ENCODE measurements at places on chromosomes 6 and 20.

- DNase-seq = no peak
Observed at GRCh38 chr6:135182071-135183001, 1.2 kb downstream of the MYB start.

DNA sequence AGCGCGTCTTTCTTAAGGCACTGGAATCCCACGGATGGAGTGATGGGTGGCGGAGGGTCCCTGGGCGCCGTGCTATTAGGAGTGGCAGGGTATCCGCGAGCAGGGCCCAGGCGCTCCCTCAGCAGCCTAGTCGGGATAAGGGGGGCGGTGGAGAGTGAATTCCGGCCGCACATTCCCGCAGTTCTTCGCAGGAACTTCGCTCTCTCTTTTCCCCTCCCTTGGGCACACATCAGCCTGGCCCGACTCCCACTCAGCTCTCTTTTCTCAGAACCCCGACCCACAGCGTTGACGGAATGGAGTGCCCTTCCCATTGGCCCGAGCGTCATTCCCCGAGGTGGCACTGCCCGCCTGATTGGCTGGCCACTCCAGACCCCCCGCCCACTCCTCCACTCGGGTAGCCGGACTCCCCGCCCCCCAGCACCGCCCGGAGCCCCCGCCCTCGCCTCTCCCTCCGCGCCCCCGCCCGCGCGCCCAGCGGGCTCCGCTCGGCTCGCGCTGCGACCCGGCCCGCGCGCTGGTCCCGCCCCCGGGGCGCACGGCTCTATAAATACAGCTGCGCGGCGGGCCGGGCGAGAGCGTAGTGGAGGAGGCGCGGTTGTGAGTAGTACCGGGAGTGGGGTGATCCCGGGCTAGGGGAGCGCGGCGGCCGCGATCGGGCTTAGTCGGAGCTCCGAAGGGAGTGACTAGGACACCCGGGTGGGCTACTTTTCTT lies at the start of gene ID4:
Gene ID4 (plus strand): TSS at position 572 of the 712 bp plus-strand sequence. CDS start 385 bp downstream, outside the sequence.
- DNase-seq = no peak

- no peak for DNase-seq
Observed at GRCh38 chr6:152124429-152125074, 317.1 kb downstream of the ESR1 start.

GRCh38 chr6:2258112-2258511 lies 12.7 kb upstream of the GMDS start:
- no peak for DNase-seq

DNA sequence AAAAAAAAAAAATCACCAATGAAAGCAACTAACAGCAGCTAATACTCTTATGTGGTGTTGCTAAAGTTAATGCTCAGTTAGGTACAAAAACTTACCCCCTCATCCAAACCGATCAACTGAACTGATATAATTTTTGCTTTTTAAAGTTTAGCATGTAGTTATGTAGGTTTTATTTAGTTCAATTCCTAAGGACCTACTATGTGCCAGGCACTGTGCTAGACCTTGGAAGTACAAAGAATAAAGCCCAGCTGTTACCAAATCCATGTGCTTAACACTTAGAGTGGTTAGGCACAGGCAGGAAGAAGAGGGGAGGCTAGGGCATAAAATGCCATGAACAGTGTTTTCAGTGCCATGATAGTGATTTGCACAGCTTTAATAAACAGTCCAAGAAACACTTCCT lies 85.1 kb downstream of the PDSS2 start:
- no peak for DNase-seq

DNA sequence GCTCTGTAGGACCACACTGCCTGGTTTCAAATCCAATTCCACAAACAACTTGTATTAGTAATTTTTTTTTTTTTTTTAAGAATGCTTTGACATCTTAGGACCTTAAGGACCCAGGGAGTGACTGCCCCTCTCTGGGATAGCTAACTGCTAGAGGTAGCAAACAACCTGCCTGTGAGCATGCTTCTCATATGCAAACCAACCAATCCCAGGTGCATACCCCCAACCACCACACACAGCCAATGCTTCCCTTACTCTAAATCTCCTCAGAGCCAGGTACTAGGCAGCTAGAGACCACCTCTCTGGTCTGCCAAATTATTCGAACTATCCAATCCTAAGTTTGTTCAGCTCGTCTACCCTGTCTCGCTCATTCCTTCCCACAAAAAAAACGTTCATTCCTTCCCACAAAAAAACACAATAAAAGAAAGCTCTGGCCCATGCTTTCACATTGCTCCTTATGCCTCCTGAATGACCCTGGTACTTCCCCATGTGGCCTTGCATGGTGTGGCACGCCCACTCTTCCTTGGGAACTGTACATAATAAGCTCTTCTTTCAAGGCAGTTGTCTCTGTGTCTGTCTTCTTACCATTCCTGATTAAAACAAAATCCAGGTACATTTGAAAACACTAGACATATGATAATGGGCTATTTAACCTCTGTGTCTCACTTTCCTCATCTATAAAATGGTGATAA lies 6.4 kb downstream of the SERAC1 start:
- DNase-seq = no peak

DNA sequence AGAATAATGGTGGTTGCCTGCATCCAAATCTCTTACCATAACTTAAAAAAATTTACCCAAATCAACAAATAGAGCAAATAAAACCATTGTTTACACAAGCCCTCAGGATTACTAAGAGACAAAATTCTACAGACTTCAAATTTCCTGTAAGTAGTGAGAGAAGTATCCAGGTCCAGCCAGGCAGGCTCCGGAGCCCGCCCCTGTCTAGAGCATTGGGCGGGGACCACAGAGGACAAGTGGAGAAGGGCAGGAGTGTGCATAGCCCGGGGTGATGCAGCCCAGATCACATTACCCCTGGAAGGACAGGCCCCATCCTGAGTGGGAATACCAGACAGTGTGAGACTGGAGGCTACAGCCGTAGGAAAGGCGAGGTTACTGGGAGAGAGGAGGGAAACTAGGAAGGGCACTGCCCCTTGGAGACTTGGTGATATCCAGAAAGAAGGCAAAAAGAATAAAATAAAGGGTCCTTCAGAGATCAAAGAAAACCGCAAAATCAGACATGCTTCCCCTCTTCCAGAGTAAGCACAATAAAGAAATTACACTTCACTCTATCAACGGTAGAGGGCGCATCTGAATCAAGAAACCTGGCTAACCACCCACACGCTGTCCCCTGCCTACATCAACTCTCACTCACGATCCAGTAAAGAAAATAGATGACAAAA lies 26.6 kb downstream of the RIN2 start:
- DNase-seq = no peak

- DNase-seq = no peak
Observed at GRCh38 chr20:5592165-5592564, 158.0 kb upstream of the SHLD1 start.

DNA sequence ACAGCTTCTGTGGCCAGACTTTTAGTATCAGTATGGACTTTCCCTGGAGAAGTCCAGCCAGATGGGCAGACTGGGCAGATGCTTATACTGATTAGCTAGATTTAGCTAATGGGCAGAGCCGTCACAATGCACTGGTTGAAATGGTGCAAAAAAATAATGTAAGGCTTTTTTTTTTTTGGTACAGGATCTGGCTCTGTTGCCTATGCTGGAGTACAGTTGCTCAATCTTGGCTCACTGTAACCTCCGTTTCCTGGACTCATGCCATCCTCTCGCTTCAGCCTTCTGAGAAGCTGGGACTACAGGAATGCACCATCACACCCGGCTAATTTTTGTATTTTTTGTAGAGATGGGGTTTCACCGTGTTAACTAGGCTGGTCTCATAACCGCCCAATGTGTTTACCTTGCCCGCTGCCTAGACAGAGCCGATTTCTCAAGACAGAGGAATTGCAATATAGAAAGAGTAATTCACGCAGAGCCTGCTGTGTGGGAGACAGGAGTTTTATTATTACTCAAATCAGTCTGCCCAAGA lies 16.4 kb upstream of the KIFC1 start:
- no peak for DNase-seq

DNA sequence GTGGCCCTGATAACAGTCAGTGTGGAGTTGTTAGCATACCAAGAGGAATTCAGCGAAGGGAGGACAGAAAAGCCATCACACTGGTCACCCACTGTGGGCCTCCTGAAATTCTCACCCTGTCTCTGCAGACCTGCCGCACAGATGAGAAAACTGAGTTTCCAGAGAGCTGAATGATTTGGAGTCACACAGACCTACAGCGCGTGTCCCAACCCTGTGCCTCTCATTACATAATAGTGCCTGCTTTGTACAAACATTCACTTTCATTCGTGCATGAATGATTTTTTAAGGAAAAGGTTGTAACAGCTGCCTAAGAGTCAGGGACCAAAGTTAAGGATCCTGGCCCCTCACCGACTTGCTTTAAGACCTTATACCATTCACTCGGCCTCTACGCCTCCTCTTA lies 62.7 kb downstream of the THBS2 start:
- DNase-seq = no peak

- no peak for DNase-seq
Observed at GRCh38 chr6:30075094-30075789, at the start of gene RNF39. Gene RNF39, minus strand, starts transcription at chr6:30075769. Its CDS starts 184 bp downstream, at chr6:30075585.

- no peak for DNase-seq
Observed at GRCh38 chr20:37299718-37300528, 10.5 kb downstream of the MANBAL start.

DNA sequence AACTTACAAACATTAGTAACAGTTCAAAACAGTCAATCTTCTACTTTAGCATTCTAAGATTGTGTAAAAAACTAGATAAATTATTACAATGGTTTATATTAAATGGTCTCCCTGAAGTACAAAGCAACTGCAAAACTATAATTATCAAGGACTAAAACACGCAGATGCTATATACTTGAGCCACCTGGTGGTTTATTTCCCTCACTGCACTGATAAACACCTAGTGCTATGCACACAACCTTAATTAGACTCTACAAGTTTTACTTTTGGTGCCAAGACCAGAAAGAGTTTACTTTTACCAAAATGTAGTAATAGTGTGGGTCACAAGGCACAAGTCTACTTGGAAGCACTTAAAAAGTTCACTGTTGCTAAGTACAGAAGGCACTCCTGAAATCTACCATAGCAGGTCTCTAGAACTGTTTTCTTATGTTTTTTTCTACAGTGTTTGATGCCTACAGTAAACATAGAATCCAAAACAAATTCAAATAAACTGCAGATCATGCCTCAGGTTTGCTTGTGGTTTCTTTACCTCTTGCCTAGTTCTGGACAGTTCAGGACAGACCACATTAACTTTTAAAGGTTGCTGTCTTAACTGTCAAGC lies 49.2 kb downstream of the GMDS start:
- DNase-seq = no peak

DNA sequence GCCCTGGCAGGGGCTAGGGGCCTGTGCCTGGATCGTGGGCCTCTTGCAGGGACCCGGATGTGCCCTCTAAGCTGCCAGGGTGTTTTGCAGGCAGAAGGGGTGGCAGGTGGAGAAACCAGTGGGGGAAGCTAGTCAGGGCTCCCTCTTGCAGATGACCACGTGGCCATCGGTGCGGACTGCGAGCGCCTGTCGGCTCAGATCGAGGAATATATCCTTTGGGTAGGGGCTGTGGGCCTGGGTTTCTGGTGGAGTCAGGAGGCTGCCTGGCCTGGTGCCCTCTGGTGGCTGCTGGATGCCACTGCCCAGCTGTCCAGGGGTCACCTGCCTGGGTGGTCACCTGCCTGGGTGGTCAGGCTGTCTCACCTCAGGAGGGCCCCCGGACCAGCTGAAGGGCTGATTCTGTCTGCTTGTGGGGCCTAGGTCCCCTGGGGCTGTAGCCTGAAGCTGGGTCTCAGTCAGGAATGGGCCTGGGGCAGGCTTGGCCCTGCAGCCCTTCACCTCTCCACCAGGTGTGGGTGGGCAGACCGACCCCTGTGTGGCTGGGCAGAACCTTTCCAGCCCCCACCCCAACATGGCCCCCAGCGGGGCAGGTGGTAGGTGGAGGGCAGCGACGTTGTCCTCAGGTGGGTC lies 6.7 kb downstream of the TCEA2 start:
- DNase-seq = no peak

DNA sequence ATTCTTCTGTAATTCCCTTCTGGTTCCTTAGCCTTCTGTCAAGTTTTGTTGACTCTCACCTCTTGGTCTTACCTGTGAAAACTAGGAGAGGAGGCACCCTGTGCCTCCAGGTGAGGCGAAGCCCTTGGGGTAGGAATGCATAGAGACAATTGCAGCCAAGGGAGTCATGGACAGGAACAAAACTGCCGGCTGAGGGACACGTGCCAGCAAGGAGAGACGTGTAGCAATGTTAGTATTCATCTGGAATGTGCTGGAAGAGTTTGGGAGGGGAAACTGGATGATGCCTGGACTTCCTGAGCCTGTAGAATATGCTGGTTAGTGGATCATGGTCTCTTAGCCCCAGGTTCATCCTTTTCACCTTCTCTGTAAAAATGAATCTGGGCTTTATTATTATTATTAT lies 3.9 kb upstream of the TIAM2 start:
- DNase-seq = no peak

DNA sequence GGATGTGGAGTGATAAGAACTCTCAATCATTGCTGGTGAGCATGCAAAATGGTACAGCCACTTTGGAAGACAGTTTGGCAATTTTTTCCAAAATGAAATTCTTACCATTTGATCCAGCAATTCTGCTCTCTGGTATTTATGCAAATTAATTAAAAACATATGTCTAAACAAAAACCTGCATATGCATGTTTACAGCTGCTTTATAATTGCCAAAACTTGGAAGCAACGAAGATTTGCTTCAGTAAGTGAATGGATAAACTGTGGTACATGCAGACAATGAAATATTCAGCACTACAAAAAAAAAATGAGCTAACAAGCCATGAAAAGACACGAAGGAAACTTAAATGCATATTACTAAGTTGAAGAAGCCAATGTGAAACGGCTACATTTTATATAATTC lies 55.5 kb upstream of the SMLR1 start:
- DNase-seq = no peak

DNA sequence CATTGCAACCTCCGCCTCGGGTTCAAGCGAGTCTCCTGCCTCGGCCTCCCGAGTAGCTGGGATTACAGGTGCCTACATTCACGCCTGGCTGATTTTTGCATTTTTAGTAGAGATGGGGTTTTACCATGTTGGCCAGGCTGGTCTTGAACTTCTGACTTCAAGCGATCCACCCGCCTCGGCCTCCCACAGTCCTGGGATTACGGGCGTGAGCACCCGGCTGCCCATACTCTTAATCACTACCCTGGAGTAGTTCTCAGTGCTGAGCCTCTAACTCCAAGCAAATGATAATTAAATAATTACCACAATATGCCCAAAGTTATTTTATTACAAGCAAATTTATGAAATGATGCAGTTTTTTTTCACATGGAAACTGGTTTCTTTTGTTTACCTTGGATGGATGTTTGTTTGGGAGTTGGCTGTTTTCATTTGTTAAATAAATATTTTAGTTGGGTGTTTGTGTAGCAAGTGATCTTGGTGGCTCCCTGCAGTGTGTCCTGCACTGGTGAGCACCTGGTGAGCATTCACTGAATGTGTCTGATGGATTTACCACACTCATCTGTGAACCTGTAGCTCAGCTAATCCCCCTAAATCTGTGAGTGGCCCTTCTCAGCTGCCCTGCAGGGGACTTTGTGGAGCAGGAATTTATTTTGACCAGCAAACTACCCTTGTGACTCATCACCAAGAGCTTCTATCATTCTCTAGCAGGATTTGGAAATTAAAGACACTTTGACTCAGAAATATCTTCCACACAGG lies 36.9 kb downstream of the UTRN start:
- DNase-seq = no peak
